ENCODE measurements at places on chromosomes 3 and 15.
A peak's percentile ranks its signal among the peaks of the same experiment; 100 is the strongest.

DNA sequence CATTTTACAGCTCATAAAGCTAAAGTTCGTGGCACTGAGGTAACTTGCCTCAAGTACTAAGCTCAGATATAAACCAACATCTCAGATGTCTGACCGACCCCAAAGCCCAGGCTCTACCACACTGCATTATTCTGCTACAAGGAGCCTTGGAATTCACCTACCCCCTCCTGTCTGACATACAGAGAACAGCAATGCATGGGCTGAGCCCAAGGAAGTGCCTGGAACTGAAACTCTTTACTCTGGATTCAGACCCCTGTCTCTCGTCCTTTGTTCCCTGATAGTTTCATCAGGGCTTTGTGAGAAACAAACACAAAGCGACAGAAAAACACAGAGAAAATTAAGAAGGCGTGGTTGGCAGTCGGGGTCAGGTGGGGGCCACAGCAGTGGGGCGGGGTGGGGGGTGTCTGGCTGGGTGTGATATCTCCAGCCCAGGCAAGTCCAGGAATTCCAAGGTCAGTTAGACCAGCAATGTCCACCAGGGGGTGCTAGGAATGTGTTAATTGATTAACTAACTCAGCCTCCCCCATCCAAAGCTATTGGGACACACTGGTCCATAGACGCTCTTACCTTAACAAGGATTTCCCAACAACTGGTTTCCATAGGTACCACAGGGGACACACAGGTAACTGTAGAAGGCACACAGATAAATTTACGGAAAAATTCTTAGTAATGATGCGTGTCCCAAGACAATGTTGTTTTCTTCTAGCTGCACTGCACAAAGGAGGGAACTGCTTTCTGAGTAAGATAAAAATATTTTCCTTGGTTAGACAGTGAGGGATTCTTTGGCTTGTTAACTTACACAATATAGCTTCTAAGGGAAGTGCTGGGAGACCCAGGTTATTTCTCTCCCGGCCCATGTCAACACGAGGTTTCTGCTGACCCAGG is 18.8 kb upstream of the SSUH2 start:
- DNase-seq, result no peak

GRCh38 chr15:29900237-29901189 is 78.2 kb upstream of the TJP1 start:
- DNase-seq, result no peak

- DNase-seq, result no peak
Measured at GRCh38 chr3:128473737-128474136, 7.0 kb upstream of the DNAJB8 start.

- DNase-seq, result peak; percentile 39
Measured at GRCh38 chr15:61835496-61836106, 224.6 kb downstream of the VPS13C start.

- DNase-seq, result no peak
Measured at GRCh38 chr3:187906416-187906815, 161.1 kb upstream of the BCL6 start.

- no peak for DNase-seq
Measured at GRCh38 chr3:66267031-66267430, 46.2 kb downstream of the SLC25A26 start.

DNA sequence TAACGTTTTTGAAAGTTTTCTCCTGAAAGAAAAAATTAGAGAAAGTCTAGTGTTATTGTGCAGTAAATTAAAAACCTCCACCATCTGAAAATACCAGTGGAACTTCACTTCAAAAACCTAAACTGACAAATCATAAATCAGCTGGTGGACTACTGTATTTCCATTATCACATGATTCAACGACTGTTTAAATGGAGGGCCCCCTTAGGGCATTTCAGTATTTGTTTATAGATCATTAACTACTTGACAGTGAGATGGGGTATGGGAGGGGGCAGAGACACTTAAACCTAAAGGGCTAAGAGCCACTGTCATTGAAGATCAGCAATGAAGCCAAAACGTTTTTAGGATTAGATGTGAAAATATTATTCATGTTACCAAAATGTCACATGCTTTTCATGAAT is 8.8 kb upstream of the C15orf61 start:
- DNase-seq, result no peak

DNA sequence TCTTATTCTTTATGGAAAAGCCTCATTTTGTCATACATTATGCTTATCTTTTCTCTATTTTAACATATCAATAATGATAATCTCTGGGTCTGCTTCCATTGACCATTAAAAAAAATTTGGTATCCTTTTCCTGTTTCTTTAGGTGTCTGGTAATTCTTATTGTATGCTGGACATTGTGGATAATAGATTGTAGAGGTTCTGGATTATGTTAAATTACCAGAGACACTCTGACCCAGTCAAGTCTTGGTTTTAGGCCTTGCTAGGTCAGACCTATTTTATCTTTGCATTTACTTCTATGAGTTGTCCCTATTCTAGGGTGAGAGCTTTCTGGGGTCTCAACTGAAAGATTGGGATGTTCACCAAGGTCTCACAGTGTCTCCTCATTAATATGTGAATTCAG is 9.3 kb downstream of the MOBP start:
- no peak for DNase-seq

DNA sequence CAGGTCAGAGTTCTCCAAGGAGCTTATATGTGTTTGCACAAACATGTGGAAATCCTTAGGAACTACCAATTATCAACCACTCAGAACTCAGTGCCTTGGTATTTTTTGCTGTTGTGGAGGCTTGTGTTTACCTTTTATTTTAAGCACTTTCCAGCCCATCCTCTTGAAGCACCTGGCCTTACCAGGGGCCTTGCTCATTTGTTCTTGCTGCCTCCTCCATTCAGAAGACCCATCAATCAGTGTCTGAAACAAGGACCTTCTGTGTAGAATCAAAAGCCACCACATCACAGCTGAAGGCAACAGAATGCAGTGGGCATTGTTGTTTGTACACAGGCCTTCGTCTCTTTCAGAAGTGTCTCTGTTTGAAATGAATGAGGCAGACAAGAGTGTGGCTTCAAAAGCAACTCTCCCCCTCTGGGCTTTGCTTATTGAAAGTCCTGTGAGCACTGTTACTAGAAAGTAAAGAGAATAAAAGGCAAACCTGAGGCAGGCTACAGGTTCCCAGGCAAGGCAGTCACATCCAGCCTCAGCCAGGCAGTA is 24.5 kb upstream of the LIPC start:
- DNase-seq, result no peak

GRCh38 chr3:152281133-152281713 is 12.5 kb downstream of the MBNL1 start:
- no peak for DNase-seq

GRCh38 chr3:62159709-62160092 is 213.6 kb downstream of the FEZF2 start:
- no peak for DNase-seq

GRCh38 chr3:132726341-132726823 is 4.2 kb upstream of the NPHP3 start:
- peak; percentile 59 for DNase-seq

- DNase-seq, result no peak
Measured at GRCh38 chr3:89368846-89369245, 261.4 kb downstream of the EPHA3 start.

- no peak for DNase-seq
Measured at GRCh38 chr15:74123131-74123429, 7.3 kb upstream of the ISLR2 start.

DNA sequence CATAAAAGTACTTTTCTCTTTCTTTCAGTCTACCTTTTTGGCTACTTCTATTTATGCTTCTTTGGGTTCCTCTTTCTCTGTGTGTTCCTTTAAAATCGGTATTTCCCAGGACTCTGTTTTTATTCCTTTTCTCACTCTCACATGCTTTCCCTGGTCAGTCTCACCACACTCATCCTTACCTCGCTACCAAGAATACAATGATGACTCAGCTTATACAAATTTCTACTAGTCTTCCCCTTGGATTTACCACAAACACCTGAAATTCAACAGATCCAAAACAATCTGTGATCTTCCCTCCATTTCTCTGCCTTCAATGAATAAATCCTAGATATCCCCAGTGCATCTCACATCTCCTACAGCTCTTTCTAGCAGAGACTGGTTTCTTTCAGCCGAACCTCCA is 52.9 kb downstream of the TUBGCP4 start:
- no peak for DNase-seq

- peak; percentile 28 for DNase-seq
Measured at GRCh38 chr3:13110678-13111116, 37.5 kb upstream of the IQSEC1 start.

- DNase-seq, result no peak
Measured at GRCh38 chr3:64992530-64993285, 304.9 kb upstream of the ADAMTS9 start.
